Left hindlimb (tissue), 1 donor: ENCODE measurements at places on chromosomes 3 and 15.

DNA sequence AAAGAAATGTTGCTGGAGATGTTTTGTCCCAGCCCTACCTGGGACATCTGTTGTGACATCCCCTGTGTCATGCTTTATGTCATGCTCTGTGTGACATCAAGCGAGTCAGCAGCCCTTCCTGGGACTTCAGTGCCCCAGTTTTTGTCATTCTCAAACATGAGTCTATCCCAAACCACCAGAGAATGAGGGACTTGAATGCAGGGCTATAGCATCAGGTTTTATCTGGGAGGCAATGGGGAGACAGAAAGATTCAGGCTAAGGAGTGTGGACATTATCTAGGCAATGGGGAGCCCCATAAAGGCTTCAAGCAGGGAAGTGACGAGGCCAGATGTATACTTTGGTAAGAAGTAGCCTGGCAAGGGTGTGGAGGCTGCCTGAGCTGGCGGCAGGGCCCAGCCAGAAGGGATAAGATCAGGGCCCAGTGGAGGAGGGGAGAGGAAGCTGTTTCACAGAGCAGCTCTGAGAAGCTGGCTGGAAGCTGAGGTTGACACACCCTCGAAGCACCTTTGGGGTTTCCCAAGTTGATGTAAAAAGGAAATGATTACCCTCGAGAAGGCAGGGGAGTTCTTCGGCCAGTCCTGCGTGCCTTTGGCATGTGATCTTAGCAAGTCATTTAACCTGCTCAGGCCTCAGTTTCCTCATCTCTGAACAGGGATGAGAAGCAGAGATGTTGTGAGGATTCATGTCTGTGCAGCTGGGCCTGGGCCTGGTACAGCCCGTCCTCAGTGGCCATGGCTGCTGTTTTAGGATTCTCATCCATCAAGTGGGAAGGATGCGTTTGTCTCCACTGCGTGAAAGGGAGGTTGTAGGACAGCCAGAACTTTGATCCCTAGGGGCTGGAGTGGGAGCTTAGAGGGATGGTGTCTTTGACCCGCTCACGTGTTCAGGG is 34.3 kb downstream of the IRAK2 start:
- DNase-seq = no peak

GRCh38 chr15:93852761-93853160 is 378.6 kb upstream of the MCTP2 start:
- DNase-seq = no peak

- DNase-seq = no peak
Measured at GRCh38 chr3:93843981-93844380, 129.7 kb downstream of the PROS1 start.

DNA sequence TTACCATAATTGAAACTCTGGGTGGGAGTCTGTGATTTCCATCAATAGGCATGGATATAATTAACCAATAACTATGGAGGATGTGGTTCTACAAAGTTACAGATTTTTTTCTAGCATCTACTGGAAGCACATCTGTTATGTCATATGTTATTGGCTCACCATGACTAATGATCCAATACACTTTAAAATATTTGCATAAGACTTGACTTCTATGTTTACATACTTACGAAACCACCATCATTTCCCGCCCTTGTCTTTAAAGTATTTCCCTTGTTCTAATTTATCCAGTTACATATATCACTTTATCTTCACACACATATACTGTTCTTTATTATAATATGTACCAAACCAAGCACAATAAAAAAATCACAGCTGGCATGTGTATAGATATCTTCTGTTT is 380.3 kb upstream of the CBLB start:
- DNase-seq = no peak

DNA sequence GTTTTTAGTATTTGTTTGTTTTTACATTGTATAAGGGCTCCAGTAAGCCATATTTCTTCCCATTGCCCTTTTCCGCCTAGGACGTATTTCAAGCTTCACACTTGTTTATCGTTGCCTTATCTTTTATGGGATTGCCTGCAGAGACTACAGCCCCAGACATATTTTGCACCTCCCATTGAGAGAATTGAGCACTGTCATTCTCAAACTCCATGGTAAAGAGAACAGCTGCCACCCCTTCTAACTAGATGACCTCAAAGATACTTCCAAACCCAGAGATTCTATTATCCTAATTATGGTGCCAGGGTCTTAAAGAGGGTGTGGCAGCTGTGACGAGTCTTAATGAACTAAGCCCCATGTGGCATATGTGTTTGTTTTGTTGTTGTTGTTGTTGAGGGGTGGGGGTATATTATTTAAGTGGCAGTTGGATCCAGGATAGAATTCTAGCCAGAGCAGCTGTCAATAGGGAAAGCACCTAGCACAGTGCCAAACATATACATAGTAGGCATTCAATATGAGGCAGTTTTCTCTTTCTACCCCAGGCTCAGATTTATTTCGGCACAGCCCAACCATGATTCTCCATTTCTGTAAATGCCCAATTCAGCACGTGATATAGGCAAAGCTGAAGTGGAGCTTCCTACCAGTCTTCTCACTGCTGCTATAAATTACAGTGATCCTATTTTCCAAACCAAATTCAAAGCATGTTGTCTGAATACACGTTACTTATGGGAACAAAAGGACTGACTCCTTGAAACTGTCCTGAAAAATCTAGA is 932 bp upstream of the TP53BP1 start:
- DNase-seq = no peak

DNA sequence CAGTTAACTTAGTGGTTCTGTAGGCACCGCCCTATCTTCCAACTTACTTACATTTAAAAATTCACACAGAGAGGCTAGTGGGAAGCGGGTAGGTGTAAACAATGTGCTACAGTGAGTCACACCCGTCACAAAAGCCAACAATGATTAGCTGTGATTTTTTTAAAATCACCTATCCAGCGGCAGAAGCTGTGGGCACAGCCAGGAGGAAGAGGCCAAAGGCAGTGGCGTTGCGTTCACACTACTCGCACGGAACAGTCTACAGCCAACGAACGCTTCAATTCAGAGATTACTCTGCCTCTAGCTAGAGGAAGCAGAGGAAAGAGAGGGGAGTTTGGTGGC is 2.5 kb upstream of the NLGN1 start:
- DNase-seq = no peak

DNA sequence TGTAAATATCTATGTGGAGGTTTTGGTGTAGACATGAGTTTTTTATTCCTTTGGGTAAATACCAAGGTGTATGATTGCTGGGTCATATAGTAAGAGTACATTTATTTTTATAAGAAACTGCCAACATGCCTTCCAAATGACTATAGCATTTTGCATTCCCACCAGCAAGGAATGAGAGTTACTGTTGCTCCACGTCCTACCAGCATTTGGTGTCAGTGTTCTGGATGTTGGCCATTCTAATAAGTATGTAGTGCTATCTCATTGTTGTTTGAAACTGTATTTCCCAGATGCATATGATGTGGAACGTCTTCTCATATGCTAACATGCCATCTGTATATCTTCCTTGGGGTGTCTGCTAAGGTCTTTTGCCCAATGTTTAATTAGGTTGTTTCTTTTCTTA is 38.7 kb downstream of the LHFPL4 start:
- DNase-seq = no peak

DNA sequence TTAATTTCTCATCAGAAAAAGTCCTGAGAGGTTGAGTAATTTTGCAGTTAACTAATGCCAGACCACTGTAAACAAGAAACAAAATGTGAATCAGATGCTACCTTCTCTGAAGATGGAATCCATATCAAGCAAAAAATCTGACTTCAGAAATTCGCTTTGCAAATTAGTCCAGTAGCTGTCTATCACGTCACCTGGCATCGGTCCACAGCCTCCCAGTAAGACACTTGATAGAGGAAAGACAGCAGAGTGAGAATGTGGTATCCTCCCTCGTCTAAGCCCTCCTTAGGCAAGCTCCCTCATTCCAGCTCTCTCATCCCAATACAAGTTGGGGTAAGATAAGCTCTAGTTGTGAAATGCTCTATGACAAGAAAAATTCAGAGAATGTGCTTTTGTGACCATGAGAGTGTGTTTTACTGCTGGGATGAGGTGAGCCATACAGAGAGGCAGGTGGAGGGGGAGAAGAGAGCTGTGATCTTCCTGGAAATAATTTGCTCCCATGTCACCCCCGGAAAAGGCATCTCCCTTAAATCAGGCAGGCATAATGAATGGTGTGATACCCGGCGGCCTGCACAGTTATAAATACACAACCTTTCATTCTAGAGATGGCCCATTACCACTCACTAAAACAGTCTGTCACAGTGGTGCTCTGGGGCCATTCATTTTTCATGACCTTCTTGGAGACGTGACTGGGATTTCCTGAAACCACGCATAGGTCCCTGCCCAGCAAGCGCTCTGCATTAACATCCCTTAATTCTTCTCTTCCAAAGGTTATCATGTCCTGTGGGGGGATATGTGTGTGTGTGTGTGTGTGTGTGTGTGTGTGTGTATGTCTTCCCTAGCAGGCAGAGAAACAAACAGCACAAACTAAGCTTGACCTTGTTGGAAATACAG is 602.0 kb upstream of the KCNMB2 start:
- DNase-seq = no peak

DNA sequence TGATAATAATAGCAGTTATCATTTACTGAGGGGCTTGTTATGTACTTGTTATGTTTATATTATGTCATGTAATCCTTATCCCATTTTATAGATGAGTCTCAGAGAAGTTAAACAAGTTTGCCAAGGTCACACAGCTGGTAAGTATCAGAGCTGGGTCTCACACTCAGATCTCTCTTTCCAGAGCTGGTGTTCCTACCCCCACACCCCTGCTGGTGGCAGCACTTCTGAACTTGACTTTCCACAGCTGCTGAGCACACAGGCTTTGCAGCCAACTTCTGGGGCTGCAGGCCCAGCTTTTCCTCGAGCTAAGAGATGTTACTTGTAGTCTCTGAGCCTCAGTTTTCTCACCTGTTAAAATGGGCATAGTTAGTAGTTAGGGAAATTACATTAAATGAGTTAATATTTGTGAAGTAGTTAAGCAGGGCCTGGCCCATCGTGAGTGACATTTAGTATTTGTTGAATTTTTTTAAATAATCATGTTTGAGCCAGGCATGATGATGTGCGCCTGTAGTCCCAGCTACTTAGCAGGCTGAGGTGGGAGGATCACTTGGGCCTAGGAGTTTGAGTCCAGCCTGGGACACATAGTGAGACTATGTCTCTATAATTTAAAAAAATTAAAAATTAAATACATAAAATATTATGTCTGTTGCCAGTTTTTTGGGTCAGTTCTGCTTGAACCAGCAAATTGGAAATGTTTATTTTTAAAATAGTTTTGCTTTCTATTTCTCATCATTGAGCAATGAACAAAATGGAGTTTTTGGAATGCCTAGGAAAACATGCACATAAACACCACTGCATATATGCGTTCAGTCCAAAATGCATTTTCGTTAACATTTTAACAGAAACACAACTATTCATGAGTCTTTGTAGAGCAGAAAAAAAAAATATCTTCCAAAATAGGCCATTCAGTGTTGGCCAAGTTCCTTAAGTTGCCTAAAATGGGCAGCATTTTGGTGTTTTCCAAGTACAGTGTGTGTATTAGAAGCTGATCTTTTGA is 87.3 kb downstream of the SMAD6 start:
- peak; percentile 69 for DNase-seq

GRCh38 chr3:80785875-80786274 is 975.6 kb downstream of the GBE1 start:
- no peak for DNase-seq

- no peak for DNase-seq
Measured at GRCh38 chr3:109018828-109019227, 65.1 kb upstream of the GUCA1C start.

DNA sequence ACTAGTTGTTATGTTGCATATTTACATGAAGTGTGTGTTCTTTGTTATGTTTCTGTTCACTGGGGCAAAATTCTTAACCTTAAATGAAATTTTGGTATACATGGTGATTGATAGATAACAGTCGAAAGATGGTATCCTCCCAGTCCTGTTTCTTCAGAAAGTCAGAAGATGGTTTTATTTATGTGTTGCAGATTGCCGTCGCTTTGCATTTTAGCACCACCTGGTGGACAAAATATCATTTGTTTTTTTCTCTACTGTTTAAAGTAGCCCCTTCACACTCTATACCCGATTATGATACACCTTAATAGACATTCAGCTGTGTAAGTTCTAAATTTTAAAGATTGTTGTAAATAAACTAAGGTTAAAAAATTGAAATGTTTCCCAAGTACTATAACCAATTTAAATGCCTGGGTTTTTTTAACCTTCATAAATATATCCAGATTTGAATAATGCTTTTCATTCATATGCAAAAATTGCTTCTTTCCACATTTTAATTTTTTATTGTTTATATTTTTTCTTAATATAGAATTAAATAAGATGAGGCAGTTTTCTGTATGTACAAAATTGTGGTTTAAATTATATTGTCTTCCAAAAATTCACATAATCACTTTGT is 152.2 kb downstream of the ALCAM start:
- DNase-seq = no peak

- DNase-seq = no peak
Measured at GRCh38 chr3:111735243-111735758, 123.8 kb upstream of the PHLDB2 start.

DNA sequence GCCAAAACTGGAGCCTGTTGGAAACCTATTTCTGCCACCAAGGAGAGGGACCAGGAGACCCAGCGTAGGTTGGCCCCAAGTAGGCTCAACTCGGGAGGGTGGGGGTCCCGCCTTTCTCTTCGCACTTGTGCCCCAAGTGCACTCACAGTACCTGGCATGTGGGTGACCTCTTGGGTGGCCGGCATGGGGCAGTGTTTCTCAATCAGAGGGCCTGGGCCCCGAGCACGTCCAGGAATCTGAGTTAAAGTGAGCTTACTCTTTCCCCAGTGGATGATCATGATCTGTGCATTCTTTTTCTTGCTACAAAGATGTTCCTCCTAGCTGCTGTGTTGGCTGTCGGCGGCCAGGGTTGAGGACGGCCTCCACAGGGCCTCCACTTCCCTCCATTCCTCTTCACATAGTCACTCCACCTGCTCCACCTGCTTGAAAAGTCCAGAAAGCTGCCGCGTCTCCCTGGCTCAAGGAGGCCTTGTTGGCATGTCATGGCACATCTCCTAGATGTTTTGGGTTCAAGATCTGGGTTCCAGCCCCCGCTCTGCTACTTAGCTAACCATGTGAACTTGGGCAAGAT is 66.5 kb upstream of the SEC61A1 start:
- DNase-seq = no peak

DNA sequence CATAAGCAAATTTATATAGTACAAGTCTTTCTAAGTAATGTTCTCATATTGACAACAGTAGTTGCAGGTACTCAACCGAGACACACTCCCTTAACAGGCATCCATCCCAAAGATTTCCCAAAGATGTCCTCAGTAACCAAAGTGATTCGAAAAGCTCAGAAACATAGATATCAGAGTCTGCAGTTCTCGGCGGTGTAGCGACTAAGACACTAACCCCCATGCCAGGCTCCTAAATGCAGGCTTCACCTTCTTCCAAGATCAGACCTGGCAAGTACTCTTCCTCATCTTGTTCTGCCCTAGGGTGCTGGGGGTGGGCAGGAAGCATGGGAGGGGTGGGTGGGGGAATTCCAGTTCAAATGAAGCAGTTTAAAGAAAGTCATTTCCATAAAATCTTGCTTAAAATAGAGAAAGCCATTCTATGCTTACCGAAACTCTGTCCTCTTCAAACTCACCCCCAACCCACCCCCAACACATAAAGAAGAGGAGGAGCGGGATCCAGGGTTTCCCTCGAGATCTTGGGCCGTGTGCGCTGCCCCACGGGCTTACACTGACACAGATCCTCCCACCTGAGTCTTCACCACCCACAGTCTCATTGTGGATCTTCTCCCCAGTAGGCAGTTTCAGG is 59.0 kb upstream of the BCL6 start:
- no peak for DNase-seq
